ENCODE measurements at places on chromosomes 13 and 19.

GRCh38 chr19:17259934-17260333 lies 4.6 kb downstream of the USHBP1 start:
- DNase-seq: no peak

DNA sequence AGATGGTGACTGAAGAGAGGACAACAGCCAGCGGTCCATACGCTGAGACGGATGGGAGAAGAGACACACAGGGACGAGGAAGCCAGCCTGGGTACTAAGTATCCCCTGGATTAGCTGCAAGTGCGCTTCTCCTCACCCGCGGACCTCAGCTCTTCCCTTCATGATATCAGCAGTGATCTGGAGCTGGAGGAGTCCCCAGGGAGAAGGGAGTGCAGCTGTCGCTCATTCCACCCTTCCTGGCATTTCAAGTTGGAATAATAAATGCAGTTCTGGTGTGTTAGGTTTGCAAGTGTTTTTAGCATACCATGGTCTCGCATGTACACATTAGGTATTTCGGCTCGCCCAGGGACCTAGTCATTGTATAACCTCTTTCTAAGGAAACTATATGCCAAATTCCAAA lies 88.5 kb upstream of the C1QTNF9B start:
- peak; percentile 29 for DNase-seq

- no peak for DNase-seq
Measured at GRCh38 chr13:33040090-33040489, 23.9 kb downstream of the KL start.

- no peak for DNase-seq
Measured at GRCh38 chr13:62879071-62879470, 1463.4 kb upstream of the PCDH20 start.

- no peak for DNase-seq
Measured at GRCh38 chr13:49219647-49220035, 497 bp upstream of the MLNR start.

DNA sequence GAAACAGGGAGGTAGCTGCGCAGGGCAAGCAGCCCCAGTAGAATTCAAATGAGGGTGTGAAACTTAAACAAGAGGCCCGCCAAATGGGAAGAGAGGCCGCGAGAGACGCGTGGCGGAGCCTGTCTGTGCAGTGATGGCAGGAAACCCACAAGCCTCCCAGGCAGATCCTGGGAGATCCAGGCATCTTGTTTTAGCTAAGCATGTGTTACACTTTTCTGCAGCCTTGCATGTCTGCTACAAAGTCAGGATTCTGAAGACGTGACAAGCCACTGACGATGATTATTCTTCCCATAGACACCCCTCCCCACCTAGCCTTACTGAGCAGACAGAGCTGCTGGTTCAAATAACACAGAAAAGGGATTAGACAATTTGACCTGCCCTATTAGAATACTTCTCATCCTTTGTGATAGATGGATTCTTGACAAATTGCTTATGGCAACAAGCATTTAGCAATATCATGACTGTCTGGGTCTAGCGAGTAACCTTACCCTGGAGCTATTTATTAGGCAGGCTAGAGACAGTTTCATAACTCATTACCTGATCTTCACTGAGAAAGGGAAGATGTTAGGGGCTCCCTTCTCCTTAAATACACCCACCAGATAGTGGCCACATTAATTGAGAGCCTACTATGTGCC lies 185.2 kb upstream of the IRS2 start:
- DNase-seq: no peak

- no peak for DNase-seq
Measured at GRCh38 chr13:76828316-76828741, 57.9 kb downstream of the KCTD12 start.

- DNase-seq: no peak
Measured at GRCh38 chr13:49454388-49455006, 10.4 kb downstream of the SETDB2 start.

DNA sequence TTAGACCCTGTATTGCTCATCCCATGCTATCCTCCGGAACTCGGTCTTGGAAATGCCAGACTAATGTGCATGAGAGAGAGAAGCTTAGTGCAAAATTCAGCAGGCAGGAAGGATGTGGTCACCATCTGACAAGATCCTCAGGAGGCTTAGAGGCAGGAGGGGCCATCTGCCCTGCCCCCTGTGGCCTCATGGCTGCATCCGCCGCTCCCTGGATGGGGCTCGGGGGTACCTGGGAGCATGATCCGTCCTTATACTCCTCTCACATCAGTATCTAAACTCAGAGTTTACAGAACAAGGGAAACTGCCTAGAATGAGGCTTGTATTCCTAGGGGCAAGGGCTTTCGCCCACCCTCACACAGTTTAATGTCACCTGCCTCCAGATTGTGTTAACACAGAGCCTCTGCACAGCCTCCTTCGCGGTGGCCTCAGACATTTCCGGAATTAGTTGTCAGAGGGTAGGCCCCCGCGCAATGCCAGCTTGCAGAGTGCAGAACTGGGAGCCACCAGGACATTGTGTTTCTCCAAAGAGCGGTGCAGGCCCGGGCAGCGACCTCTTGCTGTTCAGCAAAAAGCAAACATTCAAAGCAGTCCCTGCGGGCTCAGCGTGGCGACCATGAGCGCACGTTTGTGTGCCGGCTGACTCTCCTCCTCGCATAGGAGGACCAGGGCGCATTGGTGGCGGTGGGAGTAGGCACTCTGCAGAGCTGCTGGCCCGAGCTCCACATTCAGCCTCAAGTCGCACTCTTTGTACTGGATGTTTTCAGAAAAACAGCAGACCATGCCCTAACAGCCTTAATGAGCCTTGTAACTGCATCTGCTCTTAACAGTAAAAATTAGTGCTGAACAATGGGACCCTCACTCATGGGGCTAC lies 39.1 kb downstream of the GPR12 start:
- peak; percentile 13 for DNase-seq

DNA sequence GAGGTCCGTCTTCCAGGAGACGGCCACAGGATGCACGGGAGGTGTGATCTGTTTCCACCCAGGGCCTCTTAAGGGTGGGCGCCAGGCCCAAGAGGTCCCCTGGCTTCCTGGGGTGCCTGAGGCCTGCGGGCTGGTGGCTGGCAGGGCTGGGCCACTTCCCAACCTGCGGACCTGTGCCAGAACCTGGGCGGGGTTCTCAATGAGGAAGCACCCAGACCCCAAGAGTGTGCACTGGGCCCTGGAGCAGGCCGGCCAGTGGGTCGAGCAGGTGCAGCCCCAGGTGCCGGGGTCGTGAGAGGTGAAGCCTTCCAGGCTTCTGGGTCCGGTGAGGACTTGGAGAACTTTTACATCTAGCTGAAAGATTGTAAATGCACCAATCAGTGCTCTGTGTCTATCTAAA lies 6.7 kb upstream of the MICU2 start:
- DNase-seq: no peak

- DNase-seq: peak; percentile 75
Measured at GRCh38 chr13:50911937-50912795, 2.6 kb downstream of the RNASEH2B start.
